CD4-positive, alpha-beta T cell (primary cell): ENCODE measurements at places on chromosomes 6 and 20.

DNA sequence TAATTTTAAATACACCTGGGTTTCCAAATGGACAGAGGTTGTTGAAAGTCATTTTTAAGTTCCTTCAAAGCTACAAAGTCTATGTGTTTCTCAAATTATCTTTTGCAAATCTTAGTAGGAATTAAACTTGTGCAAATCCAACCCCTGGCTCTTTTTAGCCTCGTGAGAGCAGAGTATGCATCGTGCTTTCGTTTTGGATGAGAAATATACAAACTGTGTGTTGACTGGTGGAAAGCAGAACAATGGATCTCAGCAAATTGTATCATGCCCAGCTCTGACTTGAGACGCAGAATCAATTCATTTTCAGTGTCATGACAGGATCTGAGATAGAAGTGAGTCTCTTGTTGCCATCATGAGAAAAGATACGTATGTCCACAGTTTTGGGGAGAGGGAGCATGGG, 542.4 kb upstream of the FLRT3 start:
- H3K36me3 ChIP-seq: no peaks in the 10 kb centered on the region
- H3K4me3 ChIP-seq: no peak overlapping the region
- H3K27ac ChIP-seq: no peak overlapping the region

DNA sequence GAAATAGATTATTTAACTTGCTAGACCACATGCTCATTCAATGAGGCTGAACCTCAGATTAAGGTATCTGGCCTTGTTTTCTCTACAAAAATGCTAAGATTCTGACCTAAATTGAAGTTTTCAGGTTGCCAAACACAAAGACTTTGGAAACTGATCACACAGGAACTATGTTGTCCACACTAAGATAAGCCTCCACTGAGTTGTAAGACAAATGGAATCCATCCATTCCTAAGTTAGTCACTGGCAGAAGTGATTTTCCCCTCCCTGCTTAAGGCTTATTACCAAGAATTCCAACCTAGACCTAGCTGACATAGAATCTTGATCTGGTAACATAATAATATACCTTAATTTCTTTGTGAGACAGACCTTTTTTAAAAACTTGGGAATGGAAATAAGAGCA, 608.1 kb downstream of the TENT5A start:
- no peak for DNase-seq
- H3K4me1 ChIP-seq: no peaks in the 10 kb centered on the region
- no peak overlapping the region for H3K4me3 ChIP-seq
- H3K36me3 ChIP-seq: no peaks in the 10 kb centered on the region

- H3K4me1 ChIP-seq: no peaks in the 10 kb centered on the region
- H3K36me3 ChIP-seq: no peaks in the 10 kb centered on the region
- H3K4me3 ChIP-seq: no peak overlapping the region
- no peak for DNase-seq
These were observed 336.7 kb downstream of the GJA1 start for GRCh38 chr6:121771937-121772720.

GRCh38 chr6:159071843-159072769, 27.3 kb upstream of the TAGAP start:
- no peak overlapping the region for H3K27ac ChIP-seq
- no peak for DNase-seq
- H3K4me3 ChIP-seq: no peak overlapping the region
- H3K36me3 ChIP-seq: no peaks in the 10 kb centered on the region
- peaks cover 14% of the 10 kb centered on the region for H3K4me1 ChIP-seq

- DNase-seq: no peak
- H3K36me3 ChIP-seq: no peaks in the 10 kb centered on the region
- no peak overlapping the region for H3K4me3 ChIP-seq
- peak overlapping the region; percentile 75 for H3K27ac ChIP-seq
These were observed 50.3 kb downstream of the UTRN start for GRCh38 chr6:144335311-144335861.

DNA sequence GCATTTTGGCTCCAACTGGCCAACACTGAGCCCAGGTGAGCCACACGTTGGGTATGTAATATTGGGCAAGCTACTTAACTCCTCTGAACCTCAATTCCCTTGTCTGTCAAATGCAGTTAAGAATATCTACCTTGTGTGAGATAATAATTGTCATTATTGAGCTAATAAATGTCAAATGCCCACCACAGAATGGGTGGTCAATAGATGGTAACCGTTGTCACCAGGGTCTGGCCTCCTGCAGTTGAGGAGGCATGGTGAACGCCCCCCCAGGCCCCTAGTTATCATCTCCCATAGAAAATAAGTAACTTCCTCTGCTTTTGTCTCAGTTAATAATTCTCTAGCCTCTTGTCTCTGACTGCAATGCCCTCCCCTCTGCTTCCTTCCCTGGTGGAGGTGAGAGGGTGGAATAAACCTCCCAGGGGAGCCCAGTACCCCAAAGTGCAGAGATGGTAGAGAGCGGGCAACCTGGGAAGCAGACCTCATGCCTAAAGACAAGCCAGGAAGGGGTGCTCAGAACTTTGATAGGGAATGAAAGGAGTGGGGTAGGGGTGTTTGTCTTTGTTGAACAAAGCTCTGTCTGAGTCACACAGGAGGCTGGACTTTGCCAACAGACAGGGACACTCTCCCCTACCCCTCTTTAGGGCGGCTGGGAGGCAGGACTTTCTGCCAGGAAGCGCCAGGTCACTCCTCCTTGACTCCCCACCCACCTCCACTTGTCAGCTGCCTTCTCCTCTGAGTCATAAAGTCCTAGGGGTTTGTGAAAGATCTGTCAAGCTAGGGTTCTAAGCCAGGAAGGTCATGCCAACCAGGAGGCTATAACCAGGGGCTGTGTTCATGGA, 1.3 kb upstream of the UNC5CL start:
- H3K27ac ChIP-seq: no peak overlapping the region
- DNase-seq: no peak
- no peaks in the 10 kb centered on the region for H3K4me1 ChIP-seq
- H3K27me3 ChIP-seq: no peaks in the 10 kb centered on the region
- H3K36me3 ChIP-seq: no peaks in the 10 kb centered on the region

DNA sequence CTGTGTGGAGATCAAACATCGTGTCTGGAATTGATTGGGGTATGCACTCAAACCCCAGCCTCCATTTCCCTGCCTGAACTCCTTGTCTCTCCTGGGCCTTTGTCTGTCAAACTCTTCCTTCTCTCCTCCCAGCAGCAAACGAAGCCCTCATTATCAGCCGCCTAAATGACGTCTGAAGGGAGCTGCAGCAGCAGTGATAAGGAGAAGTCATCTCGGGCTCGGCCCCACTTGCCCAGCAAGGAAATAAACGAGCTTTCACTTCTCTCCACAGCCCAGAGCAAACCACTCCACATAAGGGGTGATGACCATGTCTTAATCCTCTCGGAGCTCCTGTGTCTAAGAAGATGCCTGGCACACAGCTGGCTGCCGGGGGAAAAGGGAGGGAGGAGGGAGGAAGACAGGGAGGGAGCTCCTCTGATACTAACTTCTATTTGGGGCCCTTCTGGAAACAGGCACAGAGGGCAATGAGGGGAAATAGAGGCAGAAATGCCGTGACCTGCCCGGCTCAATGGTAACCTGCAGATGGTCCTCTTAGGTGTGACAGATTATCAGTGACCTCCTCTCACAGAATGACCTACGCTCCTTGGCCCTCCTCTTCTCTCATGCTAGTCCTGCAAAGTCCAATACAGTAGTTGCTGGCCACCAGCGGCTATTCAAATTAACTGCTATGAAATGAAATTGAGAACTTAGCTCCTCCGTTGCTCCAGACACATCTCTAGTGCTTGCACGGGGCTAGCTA, 100.4 kb downstream of the PXDC1 start:
- no peaks in the 10 kb centered on the region for H3K27me3 ChIP-seq
- no peak for DNase-seq
- H3K36me3 ChIP-seq: no peaks in the 10 kb centered on the region

GRCh38 chr6:107458672-107459282, 587 bp downstream of the PDSS2 start:
- peak; percentile 1 for DNase-seq
- no peaks in the 10 kb centered on the region for H3K36me3 ChIP-seq
- peaks cover 16% of the 10 kb centered on the region for H3K4me1 ChIP-seq
- H3K27me3 ChIP-seq: no peaks in the 10 kb centered on the region

DNA sequence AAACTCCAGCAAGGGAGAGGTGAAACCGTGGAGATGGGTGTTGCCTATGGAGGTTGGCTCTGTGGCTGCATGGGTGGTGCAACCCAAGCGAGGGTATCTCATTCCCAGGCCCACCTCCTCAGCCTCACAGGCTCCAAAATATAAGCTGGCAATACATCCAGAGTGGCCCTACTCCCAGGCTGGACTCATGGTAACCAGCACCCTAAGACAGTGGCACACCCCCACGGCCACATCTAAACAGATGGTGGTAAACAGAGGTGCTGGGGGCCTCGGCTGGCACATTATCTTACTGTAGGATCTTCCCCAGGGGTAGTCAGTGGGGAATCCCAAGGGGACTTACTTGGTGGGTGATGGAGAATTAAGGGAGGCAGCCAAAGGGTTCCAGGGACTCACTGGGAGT, 33.7 kb upstream of the CCND3 start:
- H3K27me3 ChIP-seq: no peaks in the 10 kb centered on the region
- H3K4me1 ChIP-seq: peaks cover 84% of the 10 kb centered on the region
- H3K4me3 ChIP-seq: no peak overlapping the region
- H3K27ac ChIP-seq: peak overlapping the region; percentile 22
